ENCODE measurements at places on chromosomes 1 and 21.

DNA sequence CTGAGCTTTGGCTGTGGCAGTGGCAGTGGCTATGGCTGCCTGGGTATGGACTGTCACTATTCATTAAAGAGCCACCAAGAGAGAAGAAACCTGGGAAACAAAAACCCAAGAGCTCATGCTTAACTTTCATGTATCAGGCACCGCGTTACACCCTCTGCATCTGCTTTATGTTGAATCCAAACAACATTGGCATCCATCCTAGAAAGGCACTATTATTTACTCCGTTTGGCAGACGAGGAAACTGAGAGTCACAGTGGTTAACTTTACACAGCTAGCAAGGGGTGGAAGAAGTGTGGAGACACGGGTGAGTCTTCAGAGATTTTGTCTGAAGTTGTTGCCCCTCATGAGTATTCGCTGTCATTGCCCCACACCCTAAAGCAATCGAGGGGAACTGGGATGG is 63.8 kb downstream of the PLXNA2 start:
- DNase-seq = no peak

DNA sequence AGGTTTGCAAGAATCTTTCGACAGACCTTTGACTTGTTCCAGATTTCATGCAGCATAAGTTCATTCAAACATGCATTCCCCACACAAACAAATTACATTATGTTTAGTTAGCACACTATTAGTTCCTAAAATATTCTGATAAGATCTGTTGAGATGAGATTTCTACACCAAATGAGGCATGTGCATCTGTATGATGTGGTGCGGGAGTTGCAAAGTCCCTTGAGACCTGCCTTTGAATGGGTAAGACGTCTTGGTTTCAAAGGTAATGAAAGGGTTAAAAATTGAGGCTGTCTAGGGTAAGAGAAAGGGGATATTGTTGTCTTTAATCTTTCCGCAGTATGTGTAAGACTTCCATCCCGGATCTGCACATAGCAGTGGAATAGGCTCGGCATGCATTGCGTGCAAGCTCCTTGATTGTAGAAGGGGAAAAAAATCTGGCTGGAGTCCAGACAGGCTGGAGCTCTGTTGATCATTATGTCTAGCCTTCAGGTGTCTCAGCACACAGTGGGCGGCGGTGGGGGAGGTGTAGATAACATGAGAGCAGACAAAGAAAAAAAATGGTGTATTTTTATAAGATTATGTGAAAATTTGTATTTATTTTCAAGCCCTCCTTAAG is 296.6 kb downstream of the PTPRC start:
- peak; percentile 42 for DNase-seq

- DNase-seq = no peak
Measured at GRCh38 chr1:197306381-197307062, 38.5 kb downstream of the CRB1 start.

DNA sequence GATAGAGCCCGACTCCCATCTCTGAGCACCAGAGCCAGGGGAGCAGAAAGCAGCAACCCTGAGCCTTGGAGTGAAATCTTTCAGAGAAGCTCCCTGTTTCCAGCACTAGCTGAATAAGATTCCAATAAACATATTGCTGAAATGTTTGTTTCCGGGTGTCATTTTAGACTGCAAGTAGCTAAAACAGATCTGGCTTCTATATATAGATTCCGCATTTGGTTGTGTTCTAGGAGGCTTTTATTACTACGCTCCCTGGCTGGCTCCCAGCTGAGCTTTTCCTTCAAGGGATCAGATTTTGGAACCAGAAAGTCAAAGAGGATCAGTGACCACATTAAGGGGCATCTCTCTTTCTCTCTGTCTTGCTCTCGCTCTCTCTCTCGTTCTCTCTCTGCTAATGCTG is 88.2 kb downstream of the PAPPA2 start:
- DNase-seq = no peak

- DNase-seq = no peak
Measured at GRCh38 chr1:31621847-31622730, 4.6 kb downstream of the HCRTR1 start.

DNA sequence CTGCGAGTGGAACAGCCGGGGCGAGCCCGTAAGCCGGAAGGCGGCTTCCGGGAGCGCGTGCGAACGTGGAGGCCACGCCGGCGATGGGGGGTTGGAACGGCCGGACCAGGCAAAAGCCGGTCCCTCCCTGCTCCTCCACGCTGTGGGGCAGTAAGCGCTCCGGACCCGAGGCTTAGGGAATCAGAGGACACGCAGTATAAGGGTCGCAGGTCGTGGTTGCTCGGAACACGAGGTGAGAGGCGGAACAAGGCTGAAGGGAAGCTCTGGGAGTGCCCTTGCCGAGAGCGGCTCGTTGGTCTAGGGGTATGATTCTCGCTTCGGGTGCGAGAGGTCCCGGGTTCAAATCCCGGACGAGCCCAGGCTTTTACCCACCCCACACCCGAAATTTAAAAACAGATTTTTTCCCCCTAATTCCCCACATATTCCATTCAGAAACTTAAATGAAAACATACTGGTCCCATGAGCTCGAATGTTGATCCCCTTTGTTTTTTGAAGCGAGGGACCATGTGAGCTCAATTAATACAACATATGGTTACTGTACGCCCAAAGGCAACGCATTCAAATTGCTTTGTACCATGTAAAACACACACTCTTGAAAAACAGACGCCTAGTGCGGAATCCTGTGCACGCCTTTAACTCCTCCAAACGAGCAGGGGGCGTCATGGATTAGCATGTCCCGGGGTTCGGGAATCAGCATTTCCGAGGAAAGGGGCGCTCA is 7.2 kb upstream of the MPZL1 start:
- DNase-seq = peak; percentile 81

GRCh38 chr1:85289848-85290335 is 13.5 kb upstream of the BCL10 start:
- no peak for DNase-seq

- no peak for DNase-seq
Measured at GRCh38 chr1:181095763-181096184, 7.3 kb downstream of the IER5 start.

DNA sequence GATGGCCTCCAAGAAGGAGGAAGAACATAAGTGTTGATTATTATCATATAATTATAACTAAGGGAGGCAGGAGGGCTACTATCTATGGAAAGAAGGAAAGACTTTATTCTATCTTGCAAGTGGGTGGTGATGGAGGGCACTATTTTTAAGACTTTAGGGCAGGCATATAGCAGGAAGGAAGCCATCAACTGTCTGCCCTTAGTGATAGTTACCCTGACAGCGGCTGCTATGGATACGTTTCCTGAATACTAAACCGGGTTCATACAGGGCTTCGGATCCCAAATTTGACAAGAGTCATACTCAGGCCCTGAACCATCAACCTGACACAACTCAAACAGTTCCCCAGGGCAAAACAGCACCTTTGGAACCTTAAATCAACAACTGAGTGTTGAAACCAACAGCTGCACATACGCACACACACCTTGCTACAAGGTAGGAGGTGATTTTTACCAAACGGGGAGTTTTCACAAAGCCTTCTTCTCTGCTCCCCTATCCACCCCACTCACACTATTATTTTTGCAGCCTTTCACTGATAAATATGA is 397.2 kb downstream of the OMA1 start:
- no peak for DNase-seq

DNA sequence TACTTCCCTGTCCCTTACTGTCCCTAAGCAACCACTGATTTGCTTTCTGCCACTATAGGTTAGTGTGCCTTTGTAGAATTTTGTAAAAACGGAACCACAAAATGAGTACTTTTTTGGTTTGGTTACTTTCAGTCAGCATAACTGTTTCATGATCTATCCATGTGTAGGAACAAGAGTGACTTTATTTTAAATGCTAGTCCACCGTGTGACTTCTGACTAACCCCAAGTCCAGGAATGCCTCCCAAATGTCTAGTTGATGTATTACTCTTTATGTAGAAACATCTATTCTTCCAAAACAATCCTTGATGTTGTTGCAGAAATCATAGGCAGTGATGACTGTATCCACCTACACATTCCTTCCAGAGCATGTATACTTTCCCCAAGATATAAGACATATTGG is 21.3 kb downstream of the ATPAF1 start:
- DNase-seq = no peak

GRCh38 chr1:88990426-88990825 is 2.0 kb downstream of the KYAT3 start:
- DNase-seq = no peak

DNA sequence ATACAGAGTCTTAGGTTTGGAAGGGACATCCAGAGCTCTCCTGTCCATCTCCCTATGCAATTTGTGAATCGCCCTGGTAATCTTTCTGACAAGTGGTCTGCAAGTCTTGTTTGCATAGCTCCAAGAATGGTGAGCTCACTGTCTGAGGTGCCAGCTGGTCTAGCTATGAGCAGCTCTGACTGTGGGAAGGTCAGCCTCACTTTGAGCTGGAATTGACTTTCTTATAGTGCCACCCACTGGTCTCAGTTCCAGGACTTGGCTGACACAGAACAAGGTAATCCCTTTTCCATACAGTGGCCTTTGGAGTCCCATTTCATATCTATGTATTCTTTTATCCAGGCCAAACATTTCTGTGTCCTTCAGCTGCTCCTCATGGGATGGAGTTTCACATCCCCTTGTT is 95.6 kb upstream of the C8B start:
- no peak for DNase-seq

- no peak for DNase-seq
Measured at GRCh38 chr1:117820096-117820495, 109.3 kb downstream of the GDAP2 start.

- DNase-seq = no peak
Measured at GRCh38 chr1:89364954-89365550, 1.2 kb downstream of the GBP6 start.

- DNase-seq = no peak
Measured at GRCh38 chr1:155761736-155762405, 73.0 kb downstream of the DAP3 start.

Data from stimulated activated CD4-positive, alpha-beta T cell treated with anti-CD3 and anti-CD28 coated beads, TNF-alpha, amount 100 ng/mL, for 1 hour (primary cell).